ENCODE measurements at places on chromosomes 3 and 15. TPM values are rescaled to one million over a fixed set of nuclear protein-coding genes. Genes with fewer than 3 reads are reported as not detected.
A peak's percentile ranks its signal among the peaks of the same experiment; 100 is the strongest.

GRCh38 chr3:73600293-73600938 is 24.3 kb downstream of the PDZRN3 start:
- DNase-seq: no peak

DNA sequence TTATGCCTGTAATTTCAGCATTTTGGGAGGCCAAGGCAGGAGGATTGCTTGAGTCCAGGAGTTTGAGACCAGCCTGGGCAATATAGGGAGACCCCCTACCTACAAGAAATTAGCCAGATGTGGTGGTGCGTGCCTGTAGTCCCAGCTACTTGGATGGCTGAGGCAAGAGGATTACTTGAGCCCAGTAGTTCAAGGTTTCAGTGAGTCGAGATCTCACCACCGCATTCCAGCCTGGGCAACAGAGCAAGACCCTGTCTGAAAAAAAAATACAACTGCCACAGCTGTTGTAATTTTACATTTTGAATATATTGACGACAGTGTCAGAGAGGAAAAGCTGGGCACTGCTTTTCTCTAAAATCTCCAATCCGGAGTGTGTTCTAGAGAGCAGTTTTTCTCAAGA is 21.2 kb downstream of the TATDN2 start:
- DNase-seq: no peak

GRCh38 chr3:134291319-134292254 is 40.9 kb upstream of the RYK start:
- DNase-seq: peak; percentile 55

- DNase-seq: no peak
Measured at GRCh38 chr15:88814393-88814792, 11.2 kb downstream of the ACAN start.

DNA sequence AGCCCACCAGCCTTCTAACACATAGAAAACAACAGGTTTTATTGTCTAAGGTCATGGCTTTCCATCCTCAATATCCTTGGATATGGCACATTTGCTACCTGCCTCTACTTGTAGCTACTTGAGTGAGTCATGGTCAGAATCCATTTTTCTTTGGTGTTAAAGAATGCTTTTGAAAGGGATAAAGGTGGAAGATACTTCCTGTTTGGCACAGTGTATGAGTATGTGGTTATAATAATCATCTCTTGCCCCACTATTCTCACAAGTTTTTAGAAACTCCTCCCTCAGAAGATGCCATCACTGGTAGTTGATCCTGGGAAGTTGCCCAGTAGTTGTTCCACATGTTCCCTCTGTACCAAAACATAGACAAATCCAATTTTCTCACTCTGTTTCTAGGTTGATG is 508.6 kb upstream of the IL12A start:
- DNase-seq: peak; percentile 21

DNA sequence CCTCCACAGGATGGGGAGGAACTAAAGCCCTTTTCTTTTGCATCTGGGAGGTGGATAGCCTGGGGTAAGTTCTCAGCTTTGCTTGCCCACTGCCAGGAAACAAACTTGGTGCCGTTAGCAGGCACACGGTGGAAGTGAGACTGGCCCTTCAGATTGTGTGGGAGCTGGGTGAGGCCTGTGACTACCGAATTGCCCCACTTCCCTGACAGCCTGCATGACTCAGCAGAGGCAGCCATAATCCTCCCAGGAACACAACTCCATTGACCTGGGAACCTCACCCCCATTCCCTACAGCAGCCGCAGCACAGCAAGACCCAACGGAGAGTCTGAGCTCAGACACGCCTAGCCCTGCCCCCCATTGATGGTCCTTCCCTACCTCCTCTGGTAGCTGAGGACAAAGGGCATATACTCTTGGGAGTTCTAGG is 282.6 kb downstream of the KLF13 start:
- no peak for DNase-seq

DNA sequence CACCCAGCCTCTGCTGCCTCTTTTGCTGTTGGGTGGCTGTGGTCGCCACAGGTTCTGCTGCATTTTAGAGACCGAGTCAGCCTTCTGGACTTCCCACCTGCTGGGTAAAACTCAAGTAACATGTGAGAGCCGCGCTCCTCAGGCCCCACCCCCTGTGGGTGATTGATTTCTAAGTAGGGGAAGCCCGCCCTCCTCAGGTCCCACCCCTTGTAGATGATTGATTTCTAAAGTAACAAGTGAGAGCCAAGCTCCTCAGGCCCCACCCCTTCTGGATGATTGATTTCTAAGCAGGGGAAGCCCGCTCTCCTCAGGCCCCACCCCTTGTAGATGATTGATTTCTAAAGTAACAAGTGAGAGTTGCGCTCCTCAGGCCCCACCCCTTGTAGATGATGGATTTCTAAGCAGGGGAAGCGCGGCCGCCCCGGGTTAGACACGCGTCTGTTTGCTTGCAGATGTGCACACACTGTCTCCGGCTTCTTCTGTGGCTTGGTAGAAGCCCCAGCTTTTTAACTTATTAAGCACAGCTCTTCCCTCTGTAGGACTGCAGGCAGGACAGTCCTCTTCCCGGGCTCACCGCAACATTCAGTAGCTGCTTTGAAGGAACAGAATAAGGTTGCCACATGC is 83.4 kb downstream of the FAM43A start:
- DNase-seq: peak; percentile 98

DNA sequence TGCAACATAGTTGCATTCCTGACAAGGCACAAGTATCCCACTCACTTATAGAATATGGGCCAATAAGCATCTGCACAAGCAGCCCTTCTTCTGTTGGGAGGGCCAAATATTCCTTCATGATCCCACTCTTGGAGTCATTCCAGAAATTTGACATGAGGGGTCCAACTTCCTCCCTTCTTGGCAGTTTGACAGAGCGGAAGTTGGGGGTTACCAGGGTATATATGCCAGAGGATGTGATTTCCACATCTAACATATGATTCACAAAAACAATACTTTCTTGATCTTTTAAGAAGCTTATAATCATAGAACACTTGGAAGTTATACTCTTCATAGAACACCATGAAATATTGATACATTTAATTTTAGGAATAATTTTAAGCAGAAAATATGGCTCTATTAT is 100.9 kb upstream of the CRBN start:
- no peak for DNase-seq

DNA sequence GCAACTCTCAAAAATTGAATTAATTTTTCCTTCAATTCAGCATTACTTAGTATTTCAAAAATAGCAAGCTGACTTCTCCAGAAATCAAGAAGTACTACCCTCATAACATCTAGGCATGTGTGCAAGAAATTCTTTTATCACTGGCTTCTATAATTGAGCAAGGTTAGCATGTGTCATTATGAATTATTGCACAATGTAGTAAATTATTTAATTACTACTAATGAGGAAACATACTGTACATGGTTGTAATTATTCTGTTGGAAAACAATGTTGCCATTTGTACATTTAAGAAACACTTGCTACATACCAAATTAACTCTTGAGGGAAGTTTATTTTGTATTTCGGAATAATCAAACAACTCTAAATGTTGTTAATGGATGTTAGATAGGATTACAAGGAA is 122.2 kb upstream of the ICE2 start:
- DNase-seq: no peak

- no peak for DNase-seq
Measured at GRCh38 chr3:30156586-30157498, 449.6 kb upstream of the TGFBR2 start.

- no peak for DNase-seq
Measured at GRCh38 chr3:14531856-14532395, 8.2 kb downstream of the GRIP2 start.

- peak; percentile 69 for DNase-seq
Measured at GRCh38 chr3:49476563-49476962, 6.5 kb downstream of the DAG1 start.

- no peak for DNase-seq
Measured at GRCh38 chr3:11593318-11594034, 50.2 kb downstream of the VGLL4 start.

DNA sequence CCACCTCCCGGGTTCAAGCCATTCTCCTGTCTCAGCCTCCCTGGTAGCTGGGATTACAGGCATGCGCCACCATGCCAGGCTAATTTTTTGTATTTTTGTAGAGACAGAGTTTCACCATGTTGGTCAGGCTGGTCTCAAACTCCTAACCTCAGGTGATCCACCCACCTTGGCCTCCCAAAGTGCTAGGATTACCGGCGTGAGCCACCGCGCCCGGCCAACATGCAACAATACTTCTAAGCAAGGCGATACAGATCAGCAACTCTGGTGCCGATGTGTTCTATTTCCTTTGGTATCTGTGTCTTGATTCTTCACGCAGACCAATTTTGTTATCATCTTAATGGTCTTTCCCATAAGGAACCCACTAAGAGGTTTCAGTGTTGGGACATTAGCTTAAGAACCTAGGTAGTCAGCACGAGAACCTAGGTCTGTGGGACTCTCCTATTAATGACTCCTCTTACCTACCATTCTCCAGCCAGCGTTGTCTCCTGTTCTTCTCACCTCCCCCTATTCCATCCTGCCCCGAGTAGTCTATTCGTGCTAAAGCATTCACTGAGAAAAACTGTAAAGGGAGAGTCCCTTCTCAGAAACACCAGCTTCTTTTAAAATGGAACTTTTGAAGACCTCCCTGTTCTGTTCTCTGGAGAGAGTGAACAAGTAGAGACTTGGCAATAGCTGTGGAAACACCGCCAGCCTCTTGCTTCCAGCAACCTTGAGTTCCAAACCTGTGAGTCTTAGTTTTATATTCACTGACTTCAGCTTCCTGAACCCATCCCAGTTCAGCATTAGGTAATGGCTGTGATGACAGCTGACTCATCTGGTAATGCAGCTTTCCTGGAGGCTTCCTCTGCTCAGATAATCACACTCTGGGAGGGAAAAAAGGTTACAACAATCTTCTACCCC is 61.2 kb downstream of the TSC22D2 start:
- peak; percentile 98 for DNase-seq

GRCh38 chr15:93071469-93071936 is 17.5 kb downstream of the RGMA start:
- no peak for DNase-seq

- peak; percentile 75 for DNase-seq
Measured at GRCh38 chr3:194586836-194587235, 46.4 kb downstream of the TMEM44 start.

DNA sequence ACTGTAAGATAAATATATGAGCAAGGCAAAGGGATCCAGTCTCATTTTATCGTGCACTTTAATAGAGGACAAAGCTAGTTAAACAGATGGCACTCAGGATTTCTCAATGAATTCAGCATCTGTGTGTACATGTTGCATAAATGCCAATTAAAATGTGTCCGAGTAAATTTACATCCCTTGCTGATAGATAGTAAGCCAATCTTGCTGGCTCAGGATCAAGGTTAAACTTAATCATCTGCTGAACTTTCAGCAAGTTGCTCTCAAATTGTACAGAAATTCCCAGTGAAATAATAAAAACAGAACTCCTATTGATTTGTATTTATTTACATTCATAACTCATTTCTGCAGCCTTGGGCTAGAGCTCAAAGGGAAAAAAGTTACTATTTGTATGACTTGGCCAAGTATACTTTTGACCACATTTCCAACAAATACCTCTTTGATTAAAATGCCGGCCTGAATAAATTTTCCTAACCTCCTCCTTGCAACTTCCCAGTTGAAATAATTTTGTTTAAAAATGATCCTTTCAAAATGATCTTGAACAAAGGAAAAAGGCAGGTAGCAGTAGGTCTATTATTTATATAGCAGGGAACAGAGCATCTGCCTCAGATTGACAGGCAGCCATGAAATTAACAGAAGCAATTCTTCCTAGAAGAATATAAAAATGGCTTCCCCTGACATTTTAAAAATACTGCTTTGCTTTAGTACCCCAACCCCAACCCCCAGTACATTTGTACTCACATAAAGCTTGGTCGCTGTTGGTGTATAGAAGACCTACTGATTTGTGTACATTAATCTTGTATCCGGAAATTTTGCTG is 1001.9 kb downstream of the ROBO1 start:
- no peak for DNase-seq

GRCh38 chr3:122067588-122068240 is 12.6 kb downstream of the CD86 start:
- DNase-seq: no peak

- peak; percentile 57 for DNase-seq
Measured at GRCh38 chr3:194472290-194472920, 14.4 kb downstream of the ATP13A3 start.

- no peak for DNase-seq
Measured at GRCh38 chr3:29057326-29057725, 223.5 kb upstream of the RBMS3 start.

DNA sequence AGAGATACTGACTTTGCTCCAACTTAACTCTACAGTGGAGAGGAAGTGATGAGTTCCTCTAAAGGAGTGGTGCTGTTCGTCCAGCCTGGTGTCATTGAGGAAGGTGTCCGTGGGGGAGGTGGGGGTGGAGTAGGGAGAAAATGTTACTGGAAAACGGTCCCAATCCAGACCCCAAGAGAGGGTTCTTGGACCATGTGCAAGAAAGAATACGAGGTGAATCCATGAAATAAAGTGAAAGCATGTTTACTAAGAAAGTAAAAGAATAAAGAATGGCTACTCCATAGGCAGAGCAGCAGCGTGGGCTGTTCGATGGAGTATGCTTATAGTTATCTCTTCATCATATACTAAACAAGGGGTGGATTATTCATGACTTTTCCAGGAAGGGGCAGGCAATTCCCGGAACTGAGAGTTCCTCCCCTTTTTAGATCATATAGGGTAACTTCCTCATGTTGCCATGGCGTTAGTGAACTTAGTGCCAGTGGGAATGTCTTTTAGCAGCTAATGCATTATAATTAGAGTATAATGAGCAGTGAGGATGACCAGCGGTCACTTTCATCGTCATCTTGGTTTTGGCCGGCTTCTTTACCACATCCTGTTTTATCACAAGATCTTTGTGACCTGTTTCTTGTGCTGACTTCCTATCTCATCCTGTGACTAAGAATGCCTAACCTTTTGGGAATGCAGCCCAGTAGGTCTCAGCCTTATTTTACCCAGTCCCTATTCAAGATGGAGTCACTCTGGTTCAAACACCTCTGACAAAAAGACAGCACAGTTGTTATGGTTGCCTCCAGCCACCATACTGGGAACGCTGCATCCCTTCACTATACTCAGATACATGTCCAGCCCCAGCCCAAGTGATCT is 38.6 kb downstream of the CLEC3B start:
- peak; percentile 99 for DNase-seq

GRCh38 chr3:116005404-116005803 is 382.1 kb downstream of the GAP43 start:
- DNase-seq: peak; percentile 97

GRCh38 chr3:128329491-128330213 is 137.0 kb downstream of the DNAJB8 start:
- DNase-seq: no peak

GRCh38 chr3:123909785-123910184 is 25.7 kb upstream of the MYLK start:
- no peak for DNase-seq

GRCh38 chr3:30548600-30548999 is 57.8 kb upstream of the TGFBR2 start:
- peak; percentile 16 for DNase-seq

PRR20G gene
- total RNA-seq: not detected

TNIK gene
- total RNA-seq: 6.0 TPM

TMC3 gene
- not detected for total RNA-seq

ITIH1 gene
- total RNA-seq: not detected

DNAJA4 gene
- total RNA-seq: not detected

ACTRT3 gene
- total RNA-seq: 2.9 TPM

MAGI1 gene
- total RNA-seq: 3.5 TPM

AMIGO3 gene
- 1.0 TPM for total RNA-seq

TRH gene
- total RNA-seq: not detected

RNF168 gene
- total RNA-seq: 25.3 TPM

ALDH1L1 gene
- 0.50 TPM for total RNA-seq

RASGRP1 gene
- total RNA-seq: 1.5 TPM

CCRL2 gene
- total RNA-seq: not detected

DNAH12 gene
- not detected for total RNA-seq

Measured in A172 (cell line).